DMS79 treated with DMSO at 0.1 percent for 48 hours (cell line): ENCODE measurements at places on chromosomes 16 and 17.

GRCh38 chr17:17088541-17089525 lies 46.6 kb downstream of the MPRIP start:
- DNase-seq, result no peak

DNA sequence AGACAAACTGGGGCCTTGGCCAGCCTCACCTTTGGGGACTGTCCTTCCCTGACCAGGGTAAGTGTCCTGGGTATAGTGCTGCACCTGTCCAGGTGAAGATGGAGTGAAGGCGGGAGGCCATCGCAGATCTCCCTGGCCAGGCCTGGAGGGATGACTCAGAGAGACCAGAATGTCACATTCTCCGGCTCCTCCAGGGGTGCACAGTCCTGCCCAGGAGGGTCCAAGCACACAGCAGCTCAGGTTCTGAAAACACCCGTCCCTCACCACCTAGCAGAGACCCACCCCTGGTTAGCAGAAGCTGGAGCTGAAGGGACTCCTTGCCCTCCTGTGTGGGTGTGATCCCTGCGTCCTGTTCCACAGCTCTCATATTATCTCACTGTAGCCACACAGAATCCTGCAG lies 21.9 kb downstream of the FA2H start:
- DNase-seq, result no peak

DNA sequence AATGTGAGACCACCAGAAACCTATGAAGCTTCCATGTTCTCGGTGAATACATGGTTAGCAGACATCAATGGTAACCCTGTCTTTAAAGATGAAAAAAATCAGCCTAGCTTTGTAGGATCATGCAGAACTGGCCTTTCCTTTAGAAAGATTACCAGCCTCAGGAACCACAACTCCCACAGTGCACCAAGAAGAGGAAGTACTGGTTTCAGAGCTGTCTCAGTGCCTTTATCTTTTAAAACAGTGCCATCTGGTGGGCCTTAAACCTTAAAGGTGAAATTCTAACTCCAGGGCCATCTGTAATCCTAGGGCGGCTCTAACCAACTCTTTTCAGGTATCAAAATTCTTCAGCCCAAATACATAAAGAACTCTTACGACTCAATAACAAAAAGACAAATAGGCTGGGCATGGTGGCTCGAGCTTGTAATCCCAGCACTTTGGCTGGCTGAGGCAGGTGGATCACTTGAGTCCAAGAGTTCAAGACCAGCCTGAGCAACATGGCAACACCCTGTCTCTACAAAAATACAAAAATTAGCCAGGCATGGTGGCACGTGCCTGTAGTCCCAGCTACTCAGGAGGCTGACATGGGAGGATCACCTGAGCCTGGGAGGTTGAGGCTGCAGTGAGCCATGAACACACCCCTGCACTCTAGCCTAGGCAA lies 5.4 kb downstream of the ATPAF2 start:
- DNase-seq, result peak; percentile 31

GRCh38 chr16:57192146-57192545 lies 6.0 kb downstream of the RSPRY1 start:
- DNase-seq, result no peak

DNA sequence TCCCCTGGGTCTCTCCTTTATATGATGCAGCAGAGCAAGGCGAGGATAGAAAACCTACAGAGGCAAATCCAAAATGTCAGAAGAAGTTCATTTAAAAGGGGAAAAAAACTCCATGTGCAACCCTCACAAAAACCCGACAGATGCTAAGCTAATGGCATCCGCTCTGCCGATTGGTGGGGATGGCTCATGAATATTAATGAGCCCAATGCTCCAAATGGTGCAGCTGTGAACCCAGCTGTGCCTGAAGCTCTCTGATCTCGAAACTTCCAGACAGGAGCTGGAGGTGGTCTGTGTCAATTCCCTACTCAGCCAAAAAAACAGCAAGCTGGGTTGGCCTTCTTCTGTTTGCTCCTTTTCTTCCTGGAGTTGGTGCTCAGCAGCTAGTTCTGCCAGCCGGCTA lies 15.5 kb downstream of the SNX11 start:
- DNase-seq, result no peak

DNA sequence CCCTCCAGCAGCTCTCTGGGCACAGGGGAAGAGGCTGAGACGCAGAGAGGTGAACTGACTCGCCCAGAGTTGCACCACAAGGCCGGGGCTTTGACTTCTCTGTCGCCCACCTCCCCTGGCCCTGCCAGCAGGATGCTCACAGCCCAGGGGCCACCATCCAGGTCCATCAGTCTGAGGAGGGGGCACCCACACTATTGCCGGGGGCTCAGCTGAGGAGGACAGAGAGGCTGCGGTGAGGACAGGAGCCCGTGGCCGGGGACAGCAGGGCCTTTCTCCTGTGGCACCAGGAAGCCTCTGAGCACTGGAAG lies 32.6 kb downstream of the KDM8 start:
- DNase-seq, result no peak

DNA sequence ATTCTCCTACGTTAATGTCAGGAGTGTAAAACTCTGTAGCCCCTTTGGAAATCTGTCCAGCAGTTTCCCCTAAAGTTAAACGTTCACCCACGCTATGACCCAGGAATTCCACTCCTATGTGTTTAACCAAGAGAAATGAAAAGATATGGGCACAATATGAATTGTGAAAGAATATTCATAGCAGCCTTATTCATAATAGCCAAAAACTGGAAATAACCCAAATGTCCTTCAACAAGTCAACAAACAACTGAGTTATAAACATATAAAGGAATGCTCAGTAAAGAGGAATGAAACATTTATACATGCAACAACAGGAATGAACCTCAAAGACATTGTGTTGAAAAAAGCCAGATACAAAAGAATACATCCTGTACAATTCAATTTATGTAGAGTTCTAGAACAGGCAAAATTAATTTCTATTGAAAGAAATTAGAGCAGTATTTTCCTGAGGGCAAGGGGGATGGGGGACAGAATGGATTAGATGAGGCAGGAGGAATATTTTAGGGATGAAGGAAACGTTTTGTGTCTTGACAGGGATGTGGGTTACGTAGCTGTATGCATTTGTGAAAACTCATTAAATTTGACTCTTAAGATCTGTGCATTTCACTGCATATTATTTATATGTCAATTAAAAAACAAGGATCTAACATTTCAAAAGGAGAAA lies 286.7 kb upstream of the CDH5 start:
- no peak for DNase-seq

GRCh38 chr16:48565752-48566151 lies 44.2 kb downstream of the N4BP1 start:
- no peak for DNase-seq

DNA sequence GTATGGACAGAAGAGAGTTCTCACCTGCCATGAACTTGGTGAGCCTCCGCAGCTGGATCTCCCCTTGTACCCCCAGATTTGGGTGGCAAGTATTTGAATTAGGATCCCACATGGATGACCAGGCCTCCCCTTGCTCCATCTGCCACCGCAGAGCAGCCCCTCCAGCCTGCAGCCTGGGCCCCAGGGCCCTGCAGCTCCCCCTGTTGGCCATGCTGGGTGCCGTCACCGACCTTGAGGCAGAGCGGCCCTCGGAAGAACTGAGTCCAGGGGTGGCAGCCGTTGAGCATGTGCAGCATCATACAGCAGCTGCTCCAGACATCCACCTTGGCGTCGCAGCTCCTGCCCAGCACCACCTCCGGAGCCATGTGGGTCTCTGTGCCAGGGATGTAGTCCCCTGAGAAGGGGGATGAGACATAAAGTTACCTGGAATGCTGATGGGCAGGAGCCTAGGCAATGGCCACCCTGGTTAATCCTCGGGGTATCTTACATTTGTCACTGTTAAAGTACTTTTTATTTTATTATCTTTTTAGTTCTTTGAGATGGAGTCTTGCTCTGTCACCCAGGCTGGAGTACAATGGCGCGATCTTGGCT lies 9.0 kb upstream of the SPATA32 start:
- DNase-seq, result no peak

GRCh38 chr17:41848788-41849187 lies 11.2 kb downstream of the KLHL10 start:
- peak; percentile 30 for DNase-seq

- DNase-seq, result no peak
Observed at GRCh38 chr16:87505834-87506233, 13.0 kb upstream of the ZCCHC14 start.

DNA sequence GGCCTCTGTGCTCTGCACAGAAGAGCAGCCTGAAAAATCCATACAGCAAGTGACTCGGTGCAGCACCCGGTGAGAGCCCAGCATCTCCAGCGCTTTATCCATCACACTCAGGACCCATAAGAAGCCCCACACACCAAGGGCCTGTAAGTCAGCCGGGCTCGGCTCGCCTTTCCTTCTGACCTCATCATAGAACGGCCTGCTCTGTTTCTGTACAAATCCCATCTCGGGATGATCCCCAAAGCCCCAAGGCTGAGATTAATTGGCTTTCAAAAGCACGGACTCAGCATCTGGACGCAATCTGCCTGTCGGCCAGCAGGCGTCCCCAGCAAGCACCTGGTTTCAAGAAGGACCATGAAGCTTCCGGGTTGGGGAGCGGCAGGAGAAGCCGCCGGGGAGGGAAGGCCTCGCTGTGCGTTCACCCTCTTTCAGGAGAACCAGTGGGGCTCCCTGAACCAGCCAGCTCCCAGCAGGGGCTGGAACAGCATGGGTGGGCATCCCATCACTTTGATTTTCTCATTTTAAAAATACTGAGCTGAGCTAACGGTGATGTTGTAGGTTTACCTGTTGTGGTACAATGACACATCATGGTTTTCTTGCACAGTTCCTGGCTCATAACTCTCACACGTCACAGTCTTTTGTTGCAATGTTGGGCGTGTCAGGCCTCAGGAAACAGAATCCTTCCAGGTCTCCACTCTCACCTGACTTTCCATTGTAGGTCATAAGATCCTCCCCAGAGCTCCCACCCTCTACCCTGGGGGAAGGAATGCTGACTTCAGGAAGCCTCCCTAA lies 6.7 kb downstream of the CCDC57 start:
- DNase-seq, result peak; percentile 47

DNA sequence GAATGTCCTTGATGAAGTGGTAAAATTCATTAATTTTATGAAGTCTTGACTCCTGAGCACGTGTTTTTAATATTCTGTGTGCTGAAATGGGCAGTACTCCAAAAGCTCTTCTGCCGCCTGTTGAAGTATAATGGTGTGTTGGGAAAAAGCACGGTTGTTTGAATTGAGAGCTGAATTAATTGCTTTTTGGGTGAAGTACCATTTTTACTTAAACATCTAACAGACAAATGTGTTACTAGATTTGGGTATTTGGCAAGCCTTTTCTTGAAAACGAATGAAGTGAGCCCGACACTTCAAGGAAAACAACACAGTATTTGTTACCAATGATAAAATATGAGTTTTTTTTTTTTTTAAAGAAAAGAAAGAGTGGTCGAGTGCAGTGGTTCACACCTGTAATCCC lies 22.5 kb downstream of the WWP2 start:
- peak; percentile 52 for DNase-seq

- no peak for DNase-seq
Observed at GRCh38 chr16:2038382-2039231, 9.0 kb downstream of the NTHL1 start.

DNA sequence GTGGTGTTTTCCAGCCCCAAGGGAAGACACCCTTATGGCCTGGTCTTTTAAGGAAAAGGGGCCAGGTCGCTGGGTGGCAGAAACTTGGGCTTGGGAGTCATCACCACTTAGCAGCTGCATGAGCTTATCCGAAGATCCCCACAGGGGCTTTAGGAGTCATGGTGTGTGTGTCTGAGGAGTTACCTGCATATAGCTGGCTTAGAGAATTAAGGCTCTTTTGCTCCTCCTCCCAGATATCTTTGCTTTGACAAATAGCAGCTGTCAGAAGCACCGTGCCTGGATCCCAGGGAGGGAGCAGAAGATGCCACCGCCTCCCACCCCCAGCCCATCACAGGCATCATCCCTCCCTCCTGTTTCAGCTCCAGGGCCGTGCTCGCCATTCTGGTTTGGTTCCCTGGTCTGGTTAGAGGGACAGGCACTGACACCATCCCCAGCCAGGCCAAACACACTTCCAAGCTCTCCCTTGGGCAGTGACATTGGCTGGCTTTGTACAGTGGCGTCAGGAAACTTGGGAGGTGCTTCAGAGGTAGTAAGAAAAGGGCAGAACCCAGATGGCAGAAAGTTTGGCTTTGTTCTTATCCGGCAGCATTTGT lies 17.4 kb downstream of the LDHD start:
- DNase-seq, result no peak

- DNase-seq, result no peak
Observed at GRCh38 chr17:36602030-36602748, 806 bp downstream of the MRM1 start.

DNA sequence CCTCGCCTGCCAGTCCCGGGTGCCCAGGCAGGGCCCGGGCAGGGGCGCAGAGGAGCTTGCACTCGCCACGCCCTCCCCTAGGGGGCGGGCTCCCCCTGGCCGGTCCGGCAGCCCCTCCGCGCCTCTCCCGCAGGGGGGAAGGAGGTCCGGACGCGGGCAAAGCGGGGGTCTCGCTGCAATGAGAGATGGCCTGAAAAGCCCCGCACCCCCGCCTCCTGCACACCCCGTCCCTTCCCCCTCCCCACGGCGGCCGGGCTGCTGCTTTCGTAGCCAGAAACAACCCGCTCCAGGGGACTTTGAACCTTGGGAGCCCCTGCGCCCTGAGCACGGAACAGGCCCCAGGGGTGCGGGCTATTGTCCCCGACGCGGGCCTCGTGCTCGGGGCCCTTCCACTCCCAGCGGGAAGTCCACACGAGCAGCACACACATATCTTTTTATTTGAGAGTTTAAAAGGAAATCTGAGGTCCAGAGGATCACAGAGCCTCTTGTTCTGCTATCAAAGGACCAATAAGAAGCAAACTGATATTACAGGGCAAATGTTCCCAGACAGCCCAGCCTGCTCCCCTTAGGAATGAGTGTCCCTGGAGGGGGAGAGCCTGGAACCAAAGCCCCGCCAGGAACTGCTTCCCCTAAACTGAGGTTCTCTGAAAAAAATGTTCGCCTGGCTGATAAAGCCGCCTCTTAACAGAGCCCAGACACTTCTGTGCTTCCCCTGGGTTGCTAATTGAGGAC lies 5.8 kb upstream of the CBX4 start:
- DNase-seq, result peak; percentile 22

DNA sequence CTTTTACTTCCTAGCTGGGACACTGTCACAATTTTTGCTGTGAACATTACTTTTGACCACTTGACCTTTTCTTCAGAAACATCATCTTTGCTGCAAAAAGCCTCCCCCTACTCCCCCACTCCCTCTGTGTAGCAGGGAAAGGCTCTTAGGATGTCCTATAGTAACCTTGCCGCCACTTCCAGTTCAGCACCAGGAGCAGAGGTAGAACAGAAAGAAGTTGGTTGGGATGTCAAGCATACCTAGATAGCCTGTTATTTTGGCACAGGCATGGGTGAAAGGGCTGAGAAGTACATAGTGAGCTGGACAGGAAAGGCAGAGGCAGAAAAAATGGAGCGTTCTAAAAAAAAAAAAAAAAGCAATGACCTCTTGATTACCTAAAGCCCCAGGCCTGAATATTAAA lies 31.3 kb downstream of the SMIM36 start:
- no peak for DNase-seq

- DNase-seq, result no peak
Observed at GRCh38 chr16:55372792-55373488, 48.9 kb downstream of the IRX6 start.

- no peak for DNase-seq
Observed at GRCh38 chr17:74465378-74466110, 890 bp upstream of the CD300A start.

GRCh38 chr17:281365-281999 lies 71.1 kb downstream of the RPH3AL start:
- no peak for DNase-seq
